SHP77 (cell line): ENCODE measurements at places on chromosomes 1 and 21.
A peak's percentile ranks its signal among the peaks of the same experiment; 100 is the strongest.

GRCh38 chr1:63642901-63643300, 49.7 kb downstream of the PGM1 start:
- DNase-seq, result no peak

DNA sequence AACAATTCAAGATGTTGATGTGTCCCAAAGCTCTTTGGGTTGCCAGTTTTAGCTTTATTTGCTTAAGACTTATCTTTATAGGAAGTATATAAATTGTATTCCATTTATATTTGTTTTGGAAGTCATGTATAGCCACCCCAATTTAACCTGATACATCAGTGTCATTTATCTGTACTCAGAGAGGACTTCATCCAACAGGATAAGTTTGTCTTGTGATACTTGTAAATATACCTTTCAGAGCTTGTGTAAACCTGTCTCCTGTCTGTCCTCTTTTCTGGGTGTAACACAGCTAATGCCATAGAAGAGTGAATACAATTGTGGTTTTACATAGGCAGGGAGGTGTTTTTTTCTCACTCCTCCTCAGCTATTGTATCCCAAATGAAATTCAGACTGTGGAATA, 10.4 kb downstream of the PTGFR start:
- no peak for DNase-seq

DNA sequence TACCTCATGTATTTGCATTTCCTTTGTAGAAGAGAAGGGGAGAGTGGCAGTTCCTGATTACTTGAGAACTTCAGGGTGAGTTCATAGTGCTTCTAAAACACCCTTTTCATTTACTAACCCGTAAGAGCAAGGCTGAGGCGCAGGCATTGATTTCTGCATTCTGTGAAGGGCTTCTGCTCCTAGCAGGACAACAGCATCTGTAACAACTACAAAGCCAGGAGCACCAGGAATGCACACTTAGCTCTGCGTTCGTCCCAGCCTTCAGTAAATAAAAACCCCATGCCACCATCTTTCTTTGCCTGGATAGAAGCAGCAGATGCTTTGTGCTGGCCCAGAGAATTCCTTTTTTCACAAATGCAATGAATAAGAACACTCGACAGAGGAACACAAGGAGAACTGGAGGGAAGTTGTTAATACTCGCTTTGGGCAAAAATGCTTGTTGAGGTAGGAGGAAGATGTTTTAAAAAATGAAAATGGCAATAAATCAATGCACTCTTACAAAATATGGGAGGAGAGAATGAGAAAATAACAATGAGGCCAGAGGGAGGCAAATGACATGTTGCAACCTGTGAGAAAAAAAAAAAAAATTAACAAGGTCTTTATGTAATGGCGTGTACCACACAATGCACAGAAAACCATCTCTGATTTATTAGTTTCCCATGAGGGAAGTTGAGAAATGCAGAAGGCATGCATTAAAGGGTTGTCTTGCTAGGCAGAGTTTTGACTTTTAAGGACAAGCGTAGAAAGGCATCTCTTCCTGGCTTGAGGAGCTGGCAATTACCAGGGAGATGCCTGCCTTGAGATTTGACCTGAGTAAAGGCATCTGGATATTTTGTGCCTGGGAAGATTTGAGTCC, 418.8 kb downstream of the DISC1 start:
- DNase-seq, result no peak

DNA sequence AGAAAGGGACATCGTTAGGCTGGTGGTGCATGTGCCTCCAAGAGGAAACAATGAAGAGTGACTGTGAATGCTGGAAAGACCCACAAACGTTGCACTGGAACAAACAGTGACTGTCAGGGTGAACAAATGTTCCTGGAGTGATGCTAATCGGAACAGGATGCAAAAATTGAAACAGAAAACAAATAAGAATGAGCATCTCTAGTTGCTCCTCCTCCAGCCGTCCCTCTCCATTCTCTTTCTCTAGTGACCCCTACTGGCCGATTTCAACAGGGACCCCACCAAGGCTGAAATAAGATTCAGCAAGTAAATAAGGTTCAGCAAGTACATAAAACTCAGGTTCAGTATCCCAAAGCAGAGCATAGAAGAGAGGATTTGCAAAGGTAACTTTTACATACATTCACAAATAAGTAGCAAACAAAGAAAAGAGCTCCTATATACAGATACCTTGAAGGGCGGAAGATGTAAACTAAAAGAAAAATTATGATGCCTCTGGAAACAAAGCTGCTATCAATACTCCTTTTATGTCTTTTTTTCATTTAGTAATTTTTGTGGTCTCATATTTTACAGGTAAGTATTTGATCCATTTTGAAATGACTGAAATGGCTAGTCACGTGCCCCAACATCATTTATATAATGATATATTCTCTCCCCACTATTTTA, 836.1 kb upstream of the ADAMTS5 start:
- DNase-seq, result no peak

DNA sequence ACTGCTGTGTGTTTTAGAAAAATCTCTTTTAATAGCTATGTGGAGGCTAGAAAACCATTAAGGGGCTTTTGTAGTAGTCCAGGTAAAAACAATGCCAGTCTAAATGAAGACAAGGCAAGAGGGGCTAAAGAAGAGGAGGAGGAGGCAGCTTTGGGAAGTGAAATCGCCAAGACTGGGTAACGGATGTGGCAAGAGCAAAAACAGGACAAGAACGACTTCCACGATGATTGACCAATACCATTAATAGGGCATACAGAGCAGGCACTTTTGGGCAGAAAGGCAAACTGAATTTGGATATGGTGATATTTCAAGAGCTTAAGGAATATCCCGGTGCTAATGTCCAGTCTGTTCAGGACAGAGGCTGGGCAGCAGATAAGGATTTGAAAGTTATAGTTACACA, 22.0 kb downstream of the COA6 start:
- DNase-seq, result no peak

DNA sequence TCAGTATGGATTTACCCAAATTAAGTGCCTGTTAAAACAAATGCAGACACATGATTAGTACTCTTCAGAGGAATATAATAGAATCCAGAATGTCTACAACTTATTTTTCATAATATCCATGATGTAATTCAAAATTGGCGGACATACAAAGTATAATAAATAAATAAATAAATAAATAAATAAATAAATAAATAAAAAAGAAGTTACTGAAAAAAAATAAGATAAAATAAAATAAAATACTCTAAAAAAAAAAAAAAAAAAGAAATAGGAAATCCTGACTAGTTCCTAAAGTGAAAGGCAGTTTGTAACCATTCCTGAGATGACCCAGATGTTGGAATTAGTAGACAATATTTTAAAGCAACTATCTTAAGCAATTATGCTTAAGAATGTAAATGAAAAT, 219.0 kb upstream of the SPAG17 start:
- no peak for DNase-seq

DNA sequence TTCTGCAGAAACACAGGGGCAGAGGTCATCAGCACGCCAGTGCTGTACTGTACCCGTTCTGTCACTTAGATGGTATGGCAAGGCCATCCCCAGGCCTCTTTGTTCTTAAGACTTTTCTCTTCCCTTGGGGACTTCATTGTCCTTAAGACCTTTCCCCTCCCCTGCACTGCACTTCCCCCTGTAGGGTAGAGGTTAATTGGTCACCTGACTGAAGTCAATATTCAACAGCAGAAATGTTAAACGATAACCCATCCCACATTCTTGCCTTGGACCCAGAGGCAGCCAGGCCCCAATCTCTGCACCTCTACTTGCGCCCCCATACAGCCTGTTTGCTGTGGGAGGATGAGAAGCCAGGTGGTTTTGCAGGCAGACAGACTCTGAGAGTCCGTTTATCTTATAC, 10.2 kb downstream of the PHGDH start:
- DNase-seq, result no peak

GRCh38 chr1:225845571-225846259, 35.8 kb downstream of the EPHX1 start:
- peak; percentile 78 for DNase-seq

DNA sequence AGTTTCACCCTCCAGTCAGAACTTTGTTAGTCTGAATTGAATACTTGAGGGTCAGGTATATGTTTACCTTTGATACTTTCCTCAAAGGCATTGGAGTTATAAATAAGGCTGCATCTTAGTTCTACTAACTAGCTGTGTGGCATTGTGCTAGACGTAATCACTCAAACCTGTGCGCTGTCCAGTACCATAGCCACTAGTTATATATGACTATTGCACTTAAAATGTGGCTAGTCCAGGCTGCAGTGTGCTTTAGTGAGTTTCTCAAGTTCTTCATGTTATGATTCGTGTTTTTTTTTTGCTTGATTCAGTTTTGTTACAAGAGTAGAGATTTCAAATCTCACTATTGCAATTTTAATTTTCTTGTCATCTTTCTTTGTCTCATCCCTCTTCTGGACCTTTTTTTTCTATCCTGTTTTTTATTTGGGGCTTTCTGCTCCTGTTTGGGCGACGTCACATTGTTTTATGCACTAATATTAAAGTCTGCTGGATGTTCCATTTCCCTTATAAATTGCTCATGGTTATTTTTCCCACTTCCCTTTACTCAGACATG, 5.7 kb downstream of the MAN1A2 start:
- no peak for DNase-seq
